ENCODE measurements at places on chromosomes 12 and 14.
A peak's percentile ranks its signal among the peaks of the same experiment; 100 is the strongest.

GRCh38 chr12:31267966-31268365 is 58.0 kb downstream of the SINHCAF start:
- DNase-seq, result no peak

- no peak for DNase-seq
These were observed 925.1 kb upstream of the ATXN7L3B start for GRCh38 chr12:73612551-73612950.

DNA sequence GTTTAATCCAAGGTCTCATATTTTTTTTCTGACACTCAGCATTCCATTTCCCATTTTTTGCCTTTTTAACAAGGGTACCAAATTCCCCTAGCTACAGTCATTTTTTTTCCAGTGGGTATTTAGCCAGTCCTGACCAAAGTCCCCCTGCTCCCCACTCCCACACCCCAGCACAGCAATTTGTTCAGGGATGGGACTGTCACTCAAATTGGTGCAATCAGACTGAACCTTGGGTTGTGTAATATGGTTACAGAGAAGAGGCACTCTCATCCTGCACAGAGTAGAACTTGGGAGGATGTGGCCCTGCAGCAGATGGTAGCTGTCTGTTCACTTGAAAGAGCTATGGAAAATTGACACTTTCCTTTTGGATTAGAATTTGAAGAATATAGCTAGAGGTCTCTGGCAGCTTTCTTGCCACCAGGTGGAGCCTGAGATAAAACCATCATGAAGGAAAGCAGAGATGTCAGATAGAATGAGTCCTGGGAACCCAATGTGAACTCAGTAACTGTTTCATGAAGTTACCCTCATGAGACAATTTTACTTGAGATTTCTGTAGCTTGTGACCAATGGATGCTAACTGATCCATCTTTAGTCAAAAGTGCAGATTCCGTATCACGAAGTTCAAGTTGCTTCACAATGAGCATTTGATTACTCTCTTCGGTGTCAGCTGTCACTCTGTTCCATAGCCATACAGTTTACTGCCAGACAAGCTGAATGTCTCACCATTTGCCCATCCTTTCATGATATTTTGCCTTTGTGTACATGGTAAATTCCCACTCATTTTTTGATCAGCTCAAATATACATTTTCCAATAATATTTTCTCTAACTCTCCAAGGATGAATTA is 394.0 kb upstream of the SYT1 start:
- no peak for DNase-seq

DNA sequence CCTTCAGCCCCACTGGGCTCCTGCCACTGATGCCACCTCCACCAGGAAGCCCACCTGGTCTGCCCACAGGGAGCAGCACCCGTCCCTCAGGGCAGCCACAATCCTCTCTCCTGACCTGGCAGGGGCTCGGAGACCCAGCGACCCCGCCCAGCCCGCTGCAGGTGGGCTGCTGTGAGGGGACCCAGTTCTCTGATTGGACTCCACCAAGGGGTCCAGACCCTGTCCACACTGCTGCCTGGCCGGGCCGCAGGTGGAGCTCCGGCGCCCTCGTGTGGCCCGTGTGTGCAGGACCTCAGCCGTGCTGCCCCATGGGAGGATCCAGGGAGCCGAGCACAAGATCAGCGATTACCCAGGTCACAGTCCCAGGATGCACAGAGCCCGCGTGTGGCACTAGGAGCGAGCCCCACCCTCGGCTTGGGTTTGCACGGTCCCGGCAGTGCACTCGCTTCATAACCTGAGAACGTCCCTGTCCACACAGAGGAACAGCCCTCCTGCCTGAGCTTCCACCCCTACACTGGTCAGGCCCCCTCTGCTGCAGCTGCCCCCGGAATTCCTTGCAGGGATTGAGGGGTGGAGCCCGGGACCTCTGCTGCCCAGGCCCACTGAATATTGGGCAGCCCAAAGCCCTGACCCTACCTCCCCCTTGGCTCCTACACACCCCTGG is 35.4 kb upstream of the TMEM179 start:
- peak; percentile 16 for DNase-seq

GRCh38 chr12:64255249-64255648 is 33.2 kb upstream of the KICS2 start:
- no peak for DNase-seq

- no peak for DNase-seq
These were observed 21.8 kb upstream of the SMCO2 start for GRCh38 chr12:27424631-27425230.

GRCh38 chr12:62103748-62104147 is 156.5 kb upstream of the USP15 start:
- DNase-seq, result no peak

GRCh38 chr12:53844994-53845844 is 93.4 kb upstream of the HOXC13 start:
- DNase-seq, result no peak

GRCh38 chr14:100771121-100771800 is 44.6 kb downstream of the DLK1 start:
- no peak for DNase-seq

- DNase-seq, result no peak
These were observed 235.2 kb upstream of the AMIGO2 start for GRCh38 chr12:47314996-47315395.

- no peak for DNase-seq
These were observed 92.5 kb downstream of the IPO8 start for GRCh38 chr12:30603129-30603528.

GRCh38 chr12:96907671-96908422 is 790 bp downstream of the NEDD1 start:
- no peak for DNase-seq

All from stimulated activated CD4-positive, alpha-beta T cell treated with anti-CD3 and anti-CD28 coated beads, Interleukin-1b, Interleukin-23, amount 100 ng/mL, for 4 hours (primary cell).